Stimulated activated naive CD4-positive, alpha-beta T cell (primary cell): ENCODE measurements at places on chromosomes 1 and 21.

- DNase-seq, result no peak
Observed at GRCh38 chr21:33296156-33296555, 28.6 kb upstream of the IFNAR1 start.

DNA sequence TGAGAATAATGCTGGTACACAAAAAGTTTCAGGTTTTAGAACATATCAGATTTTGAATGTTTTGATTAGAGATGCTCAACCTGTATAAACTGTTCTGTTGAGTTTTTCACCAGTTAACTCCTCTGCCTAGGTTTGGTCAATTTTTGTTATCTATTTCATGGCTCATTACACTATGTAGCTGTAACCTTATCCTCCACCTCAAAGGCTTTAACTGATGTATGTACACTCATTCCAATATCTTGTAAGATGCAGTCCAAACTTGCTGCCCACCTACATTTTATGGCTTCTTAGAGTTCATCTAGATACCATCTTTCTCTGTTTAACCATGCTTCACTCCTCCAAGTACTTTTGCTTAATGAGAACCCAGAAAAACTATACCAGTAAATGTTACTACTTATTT is 107.8 kb downstream of the EIF4G3 start:
- no peak for DNase-seq

DNA sequence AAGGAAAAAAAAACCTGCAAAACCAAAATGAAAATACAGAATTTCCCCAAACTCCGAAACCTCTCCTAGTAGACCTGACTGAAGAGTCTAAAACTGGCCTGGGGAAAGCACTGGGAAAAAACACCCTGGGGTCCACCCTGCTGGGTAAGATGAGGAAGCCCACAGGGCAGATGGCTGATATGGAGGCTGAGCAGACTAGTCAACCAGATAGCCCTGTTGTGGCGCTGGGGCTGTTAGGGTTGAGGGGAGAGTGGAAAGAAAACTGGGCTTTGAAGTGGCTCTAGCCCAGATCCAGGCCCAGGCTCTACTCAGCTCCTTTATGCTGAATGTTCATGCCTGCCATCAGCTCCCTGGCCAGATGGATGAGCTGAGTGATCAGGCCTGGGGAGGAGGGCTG is 6.8 kb upstream of the SLAMF1 start:
- no peak for DNase-seq

DNA sequence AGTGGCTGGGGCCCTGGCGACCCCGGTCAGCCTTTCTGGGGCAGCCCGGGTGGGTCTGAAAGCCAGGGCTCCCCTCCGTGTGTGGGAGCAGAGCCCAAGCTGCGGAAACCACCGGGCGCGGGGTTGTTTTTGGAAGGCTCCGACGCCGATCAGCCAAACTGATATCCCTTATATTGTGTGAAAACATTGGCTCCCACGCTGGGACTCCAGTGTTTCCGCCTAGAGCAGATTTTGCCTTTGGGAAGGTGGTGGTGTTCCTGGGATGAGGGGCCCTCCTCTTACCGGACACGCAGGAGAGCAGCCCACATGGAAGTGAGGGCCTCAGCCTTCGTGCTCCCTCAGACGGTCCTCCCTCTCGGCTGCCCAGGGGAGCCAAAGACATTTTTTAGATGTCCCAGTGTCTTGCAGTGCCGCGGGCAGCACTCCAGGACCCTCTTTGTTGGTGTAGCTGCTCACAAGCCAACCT is 54.3 kb downstream of the NGF start:
- DNase-seq, result no peak

DNA sequence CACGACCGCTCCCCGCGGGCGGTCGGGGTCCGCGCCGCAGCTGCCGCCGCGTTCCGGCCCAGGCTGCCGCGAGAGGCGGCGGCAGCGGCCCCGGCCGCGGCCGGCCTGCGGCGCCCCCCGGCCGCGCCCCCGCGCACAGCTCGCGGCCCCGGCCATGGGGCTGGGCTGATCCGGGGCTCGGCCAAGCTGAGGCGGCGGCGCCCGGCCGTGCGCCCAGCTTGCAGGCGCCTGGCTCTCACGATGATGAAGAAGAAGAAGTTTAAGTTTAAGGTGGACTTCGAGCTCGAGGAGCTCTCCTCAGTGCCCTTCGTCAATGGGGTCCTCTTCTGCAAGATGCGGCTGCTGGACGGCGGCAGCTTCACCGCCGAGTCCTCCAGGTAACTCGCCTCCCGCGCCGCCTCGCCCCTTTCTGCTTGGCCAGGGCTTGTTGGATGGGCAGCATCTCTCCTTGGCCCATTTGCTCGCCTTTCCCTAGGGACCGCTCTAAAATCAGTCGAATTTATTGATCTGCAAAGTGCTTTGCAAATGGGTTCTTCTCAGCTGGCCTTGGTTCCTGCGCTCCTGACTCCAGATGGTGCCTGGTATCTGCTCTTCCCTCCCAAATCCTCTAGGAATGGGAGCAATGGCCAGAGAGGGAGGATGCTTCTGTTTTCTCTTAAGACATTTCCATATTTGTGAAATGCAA is 431 bp downstream of the EEIG2 start:
- DNase-seq, result no peak

DNA sequence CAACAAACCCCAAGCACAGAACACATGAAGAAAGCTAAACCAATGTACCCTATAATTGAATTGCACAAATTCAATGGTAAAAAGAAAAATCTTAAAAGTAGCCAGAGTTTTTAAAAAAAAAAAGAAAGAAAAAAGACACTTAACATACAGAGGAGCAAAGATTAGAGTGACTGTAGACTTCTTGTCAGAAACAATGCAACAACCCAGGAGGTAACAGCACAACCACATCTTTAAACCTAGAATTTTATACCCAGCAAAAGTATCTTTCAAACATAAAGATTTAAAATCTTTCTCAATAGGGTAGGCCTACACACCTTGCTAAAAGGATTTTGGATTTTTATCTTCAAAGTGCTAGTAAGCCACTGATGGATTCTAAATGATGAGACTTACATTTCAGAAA is 64.4 kb downstream of the PHTF1 start:
- no peak for DNase-seq

DNA sequence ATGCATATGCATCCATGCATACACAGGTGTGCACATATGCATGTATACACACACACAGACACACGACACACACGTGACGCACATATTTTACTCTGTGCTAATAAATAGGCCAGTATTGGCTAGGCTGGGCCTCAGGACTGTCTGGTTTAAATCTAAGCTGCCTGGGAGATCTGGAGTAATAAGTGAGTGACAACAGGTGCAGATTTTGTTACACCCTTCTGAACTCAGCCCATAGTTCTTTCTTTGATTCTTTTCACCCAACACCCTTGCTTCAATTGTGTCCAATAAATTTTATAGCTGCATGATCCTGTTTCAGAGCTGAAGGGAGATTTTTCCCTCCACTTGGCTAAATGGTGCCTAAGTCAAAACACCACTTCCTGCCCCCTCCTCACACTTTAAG is 132.8 kb downstream of the FGGY start:
- no peak for DNase-seq

GRCh38 chr1:23408797-23409290 is 15.7 kb downstream of the TCEA3 start:
- DNase-seq, result no peak

DNA sequence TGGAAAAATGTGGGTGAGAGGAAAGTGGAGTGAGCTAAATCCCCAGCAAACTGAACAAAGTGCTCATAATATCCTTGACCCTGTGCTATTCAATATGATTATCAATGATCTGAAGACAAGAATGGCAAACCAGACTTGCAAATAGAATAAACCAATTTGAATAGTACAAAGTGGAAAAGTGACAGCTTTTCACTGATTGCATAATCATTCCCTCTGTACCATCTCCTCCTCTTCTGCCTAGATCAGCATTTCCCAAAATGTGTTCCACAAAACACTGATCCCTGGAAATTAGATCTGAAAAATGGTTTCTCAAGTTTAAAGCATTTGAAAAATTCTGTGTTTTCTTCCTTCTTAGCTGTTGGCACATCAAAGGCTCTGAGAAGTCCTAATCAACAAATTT is 8.1 kb downstream of the MTF1 start:
- DNase-seq, result no peak

DNA sequence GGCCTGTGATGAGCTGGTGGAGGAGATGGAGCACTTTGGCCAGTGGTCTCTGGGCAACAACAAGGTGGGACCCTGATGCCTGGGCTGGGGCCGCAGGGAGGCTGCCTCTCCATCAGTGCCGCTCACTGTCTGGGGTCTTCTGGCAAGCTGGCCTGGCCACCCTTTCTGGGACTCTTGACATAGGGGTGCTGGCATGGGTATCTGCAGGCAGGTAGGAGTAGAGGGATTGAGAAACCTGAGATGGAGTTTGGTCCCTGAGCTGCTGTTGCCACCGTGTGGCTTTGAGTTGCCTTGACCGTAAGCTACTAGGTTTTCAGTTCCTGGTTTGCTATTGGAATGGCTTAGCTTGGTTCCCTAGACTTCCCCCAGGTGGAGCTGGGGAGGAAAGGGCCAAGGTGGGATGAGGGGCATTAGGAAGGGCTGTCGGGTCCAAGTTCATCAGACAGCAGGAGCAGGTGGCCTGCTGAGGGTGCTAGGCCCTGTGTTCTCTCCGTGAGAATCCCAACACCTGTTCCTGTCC is 13.2 kb upstream of the MFN2 start:
- DNase-seq, result peak; percentile 4

DNA sequence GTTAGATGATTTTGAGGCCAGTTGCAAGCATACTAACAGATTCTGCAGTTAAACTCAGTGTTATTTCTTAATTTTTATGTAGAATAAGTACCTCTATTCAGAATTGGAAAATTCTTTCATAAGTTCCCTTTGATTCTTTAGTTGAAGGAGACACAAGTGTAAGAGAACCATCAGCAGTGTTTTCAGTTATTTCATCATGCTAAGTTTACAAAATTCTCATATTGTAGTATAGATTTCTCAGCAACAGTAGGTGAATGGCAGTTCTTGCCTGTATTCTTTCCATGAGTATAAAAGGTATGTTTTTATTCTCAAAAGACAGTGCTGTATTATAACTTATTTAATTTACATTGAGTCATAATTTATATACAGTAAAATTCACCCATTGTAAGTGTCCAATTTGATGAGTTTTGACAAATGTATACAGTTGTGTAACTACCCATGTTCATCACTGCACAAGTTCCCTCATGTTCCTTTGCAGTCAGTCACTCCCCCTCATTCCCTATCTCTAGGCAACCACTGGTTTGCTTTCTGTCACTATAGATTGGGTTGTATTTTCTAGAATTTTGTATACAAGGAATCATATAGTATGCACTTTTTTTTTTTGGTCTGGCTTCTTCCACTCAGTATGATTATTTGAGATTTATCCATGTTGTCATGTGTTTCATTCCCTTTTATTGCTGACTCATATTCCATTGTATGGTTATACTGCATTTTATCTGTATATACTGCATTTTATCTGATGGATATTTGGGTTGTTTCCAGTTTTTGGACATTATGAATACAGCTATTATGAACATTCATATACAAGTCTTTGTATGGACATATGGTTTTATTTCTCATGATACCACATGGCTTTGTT is 3.9 kb downstream of the RPS6KC1 start:
- DNase-seq, result no peak

GRCh38 chr21:45719177-45719802 is 75.8 kb downstream of the PCBP3 start:
- no peak for DNase-seq

- DNase-seq, result no peak
Observed at GRCh38 chr21:46001821-46002681, 20.5 kb downstream of the COL6A1 start.

GRCh38 chr1:184437291-184437690 is 50.5 kb downstream of the C1orf21 start:
- no peak for DNase-seq

DNA sequence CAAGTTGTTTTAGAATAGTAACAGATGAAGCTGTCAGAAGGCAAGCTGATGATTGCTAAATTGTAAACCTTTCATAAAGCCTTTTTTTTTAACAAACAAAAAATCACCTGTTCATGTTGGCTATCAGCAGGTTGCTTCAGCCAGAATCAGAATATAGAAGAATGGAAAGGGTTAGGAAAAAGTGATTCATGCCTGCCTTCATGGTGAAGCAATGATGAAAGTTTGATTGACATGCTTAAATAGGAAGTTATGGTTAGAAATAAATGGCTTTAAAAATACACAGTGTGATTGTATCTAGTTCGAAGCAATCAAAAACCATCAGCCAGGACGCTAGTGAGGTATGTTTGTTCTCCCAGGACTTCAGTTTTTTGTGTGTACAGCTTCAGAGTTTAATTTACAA is 37.9 kb downstream of the GABPA start:
- DNase-seq, result no peak

- no peak for DNase-seq
Observed at GRCh38 chr1:225481738-225482137, 53.9 kb upstream of the LBR start.

GRCh38 chr1:111895469-111895868 is 94.0 kb downstream of the KCND3 start:
- no peak for DNase-seq

GRCh38 chr1:201750934-201751333 is 78.0 kb upstream of the IPO9 start:
- no peak for DNase-seq

DNA sequence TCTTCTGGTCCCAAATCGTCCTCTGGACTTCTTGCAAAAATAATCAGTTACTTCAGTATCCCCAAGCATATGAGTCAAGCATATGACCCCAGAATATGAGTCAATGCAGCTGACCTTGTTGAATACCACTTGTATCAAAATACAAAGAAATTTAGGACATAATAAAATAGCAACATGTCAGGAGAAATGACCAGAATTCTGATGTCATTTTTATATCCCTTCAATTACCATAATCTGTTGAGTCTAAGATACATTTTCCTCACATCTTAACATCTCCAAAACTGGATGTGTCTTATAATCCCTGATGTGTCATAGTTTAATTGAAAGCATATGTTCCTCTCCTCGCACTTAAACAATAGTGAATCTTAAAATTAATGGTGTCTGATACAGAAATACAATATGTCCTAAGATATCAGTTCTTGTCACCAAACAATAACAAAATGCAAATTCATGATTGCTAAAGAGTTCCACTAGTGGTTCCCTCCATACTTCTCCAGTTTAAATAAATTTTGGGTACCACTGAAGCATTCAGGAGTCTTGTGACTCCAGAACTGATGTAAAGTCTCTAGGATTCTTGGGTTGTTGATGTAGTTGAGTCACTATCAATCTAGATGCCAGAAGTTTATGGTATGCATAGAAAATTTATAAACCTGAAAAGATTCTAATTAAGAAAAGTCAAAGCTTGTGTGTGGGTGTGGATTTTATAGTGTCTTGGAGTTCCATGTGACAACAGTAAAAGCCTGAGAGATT is 41.8 kb downstream of the KIFAP3 start:
- no peak for DNase-seq

GRCh38 chr1:248596615-248597014 is 885 bp downstream of the OR2T10 start:
- no peak for DNase-seq

DNA sequence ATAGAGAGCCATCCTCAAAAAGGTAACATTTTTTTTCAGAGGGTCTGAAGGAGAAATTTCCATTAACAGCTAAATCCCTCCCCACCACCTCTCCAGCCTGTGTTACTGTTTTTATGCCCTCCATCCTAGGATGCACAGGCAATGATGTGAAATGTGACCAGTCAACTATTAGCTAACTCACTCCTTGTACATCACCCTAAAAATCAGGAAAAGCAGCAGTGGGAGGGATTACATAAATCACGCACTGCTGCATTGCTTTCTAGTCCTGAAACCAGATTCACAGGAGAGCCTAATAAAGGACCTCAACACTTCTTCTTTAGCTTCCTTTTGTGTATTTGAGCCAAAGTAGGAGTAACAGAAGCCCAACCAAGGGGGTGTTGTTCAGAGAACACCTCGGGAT is 66.3 kb downstream of the LMO4 start:
- DNase-seq, result no peak

GRCh38 chr1:67700692-67701410 is 15.8 kb downstream of the GADD45A start:
- DNase-seq, result no peak

GRCh38 chr1:220380885-220381284 is 108.6 kb upstream of the RAB3GAP2 start:
- no peak for DNase-seq
